ENCODE measurements at places on chromosomes 6 and 20. TPM values are rescaled to one million over a fixed set of nuclear protein-coding genes. Genes with fewer than 3 reads are reported as not detected.

Gene MLN
- not detected for total RNA-seq

Gene NAPB
- 16.4 TPM for total RNA-seq

Gene TMEM200A
- total RNA-seq, result 11.3 TPM

GRCh38 chr6:147167576-147168461 lies 36.4 kb upstream of the STXBP5 start:
- H3K4me3 ChIP-seq, result no peak overlapping the region
- no peak overlapping the region for H3K27ac ChIP-seq
- H3K27me3 ChIP-seq, result no peaks in the 10 kb centered on the region
- no peaks in the 10 kb centered on the region for H3K4me1 ChIP-seq
- H3K36me3 ChIP-seq, result no peaks in the 10 kb centered on the region

All from mesothelial cell of epicardium (in vitro differentiated cells).